ENCODE measurements at places on chromosomes 2 and 18. TPM values are rescaled to one million over a fixed set of nuclear protein-coding genes. Genes with fewer than 3 reads are reported as not detected.

The CABYR gene
- total RNA-seq = 22.8 TPM

The ARL4C gene
- total RNA-seq = 74.7 TPM

The ITSN2 gene
- total RNA-seq = 23.9 TPM

The ZNF396 gene
- 0.61 TPM for total RNA-seq

The ACTR3 gene
- total RNA-seq = 246 TPM

The HSPD1 gene
- total RNA-seq = 578 TPM

The RNF152 gene
- total RNA-seq = not detected

The DQX1 gene
- 0.20 TPM for total RNA-seq

The C2orf66 gene
- total RNA-seq = 0.11 TPM

The CHST10 gene
- 15.4 TPM for total RNA-seq

The ANTXR1 gene
- 144 TPM for total RNA-seq

The KIF3C gene
- 54.9 TPM for total RNA-seq

The CCDC148 gene
- 0.31 TPM for total RNA-seq

The CLEC4F gene
- not detected for total RNA-seq

The CD302 gene
- total RNA-seq = 2.5 TPM

The ANKAR gene
- 1.3 TPM for total RNA-seq

The FMNL2 gene
- total RNA-seq = 19.0 TPM

The CNDP2 gene
- 80.1 TPM for total RNA-seq

The VWA3B gene
- total RNA-seq = 0.33 TPM

The DTNA gene
- 0.14 TPM for total RNA-seq

The CCBE1 gene
- total RNA-seq = 12.5 TPM

The NT5DC4 gene
- total RNA-seq = not detected

The TMEM200C gene
- not detected for total RNA-seq

The TOGARAM2 gene
- not detected for total RNA-seq

The ANKRD62 gene
- not detected for total RNA-seq

The CAPN14 gene
- not detected for total RNA-seq

The DHRS9 gene
- total RNA-seq = 3.5 TPM

The PHOSPHO2 gene
- 3.5 TPM for total RNA-seq

The LCT gene
- total RNA-seq = not detected

The CEP76 gene
- total RNA-seq = 5.5 TPM

The GRP gene
- not detected for total RNA-seq

The PROM2 gene
- total RNA-seq = not detected

The CCDC121 gene
- total RNA-seq = 4.6 TPM

The DGUOK gene
- total RNA-seq = 154 TPM

The DPY30 gene
- 93.8 TPM for total RNA-seq

The ZBTB7C gene
- not detected for total RNA-seq

The XDH gene
- 0.96 TPM for total RNA-seq

The ALPP gene
- total RNA-seq = 2.7 TPM

The TUBA4B gene
- total RNA-seq = 0.33 TPM

The NEURL3 gene
- 1.0 TPM for total RNA-seq

The FTCDNL1 gene
- total RNA-seq = 2.6 TPM

The C1QL2 gene
- 0.28 TPM for total RNA-seq

The GAD1 gene
- total RNA-seq = 0.59 TPM

The KIF5C gene
- 0.32 TPM for total RNA-seq

The SLC35F5 gene
- total RNA-seq = 47.1 TPM

The IL36A gene
- not detected for total RNA-seq

The SFXN5 gene
- 12.9 TPM for total RNA-seq

The SH3RF3 gene
- 0.63 TPM for total RNA-seq

The MGAT4A gene
- total RNA-seq = 2.2 TPM

The C1GALT1C1L gene
- total RNA-seq = 2.8 TPM

The EMILIN1 gene
- 0.64 TPM for total RNA-seq

The MALL gene
- total RNA-seq = 131 TPM

The AOX1 gene
- 4.9 TPM for total RNA-seq

The PRPF40A gene
- 101 TPM for total RNA-seq
